ENCODE measurements at places on chromosomes 6 and 20. TPM values are rescaled to one million over a fixed set of nuclear protein-coding genes. Genes with fewer than 3 reads are reported as not detected.

GRCh38 chr6:56594699-56595098 is 48.0 kb downstream of the DST start:
- peak; percentile 60 for DNase-seq

DNA sequence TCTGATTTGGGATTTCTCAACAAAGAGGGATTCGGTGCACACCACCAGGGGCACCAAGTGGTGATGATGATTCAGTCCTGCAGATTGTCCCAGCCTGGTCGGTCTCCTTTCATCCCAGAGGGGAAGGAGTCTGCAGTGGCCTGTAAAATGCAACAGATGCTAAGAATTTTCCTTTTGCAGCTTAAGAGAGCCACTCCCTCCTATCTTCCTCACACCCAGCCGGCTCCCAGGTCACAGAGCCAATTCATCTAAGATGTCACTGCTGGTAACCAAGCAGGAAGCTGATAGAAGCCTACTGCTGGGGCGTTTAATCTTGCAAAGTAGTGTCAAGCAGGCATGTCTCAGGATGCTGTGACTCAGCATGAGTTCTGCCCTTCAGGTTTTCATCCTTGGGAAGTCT is 203.8 kb upstream of the LRFN2 start:
- DNase-seq = no peak

GRCh38 chr20:25042531-25043498 is 15.1 kb downstream of the ACSS1 start:
- DNase-seq = no peak

The ISM1 gene
- 0.66 TPM for total RNA-seq

- no peak for DNase-seq
These were observed 237.0 kb upstream of the RGS17 start for GRCh38 chr6:153368131-153368530.

Measured in thymus (tissue), 14 donors.